ENCODE measurements at places on chromosomes 5 and 9.

DNA sequence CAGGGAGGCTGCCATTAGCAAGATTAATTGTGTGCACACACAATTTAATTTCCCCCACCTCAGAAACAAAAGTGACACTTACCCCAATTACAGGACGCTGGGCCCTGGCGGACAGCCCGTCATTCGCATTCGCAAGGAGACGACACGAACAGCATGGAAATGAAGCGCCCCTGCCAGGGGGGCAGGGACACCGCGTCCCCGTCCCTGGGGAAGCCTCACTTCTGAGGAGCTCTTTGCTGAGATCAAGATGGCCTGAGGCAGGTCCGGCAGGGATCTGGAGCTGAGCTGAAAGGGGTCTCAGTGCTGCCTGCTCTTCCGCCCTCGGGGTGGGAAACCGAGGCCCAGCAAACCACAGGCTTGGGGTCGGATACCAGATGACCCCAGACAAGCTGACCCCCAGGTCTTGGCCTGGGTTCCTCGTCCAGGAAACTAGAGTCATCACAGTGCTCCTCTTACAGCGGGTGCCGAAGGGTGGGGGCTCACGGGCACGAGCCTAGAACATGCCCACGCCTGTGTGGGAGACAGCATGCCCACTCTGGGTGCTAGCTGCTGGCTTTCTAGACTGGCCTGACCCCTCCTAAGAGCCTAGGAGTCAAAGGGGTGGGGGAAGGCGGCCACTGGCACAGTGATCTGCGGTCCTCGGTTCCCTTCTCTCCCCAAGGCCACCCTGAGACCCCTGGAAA lies 103.2 kb downstream of the VAV2 start:
- DNase-seq: no peak

GRCh38 chr5:126100767-126101166 lies 322.4 kb upstream of the GRAMD2B start:
- no peak for DNase-seq

DNA sequence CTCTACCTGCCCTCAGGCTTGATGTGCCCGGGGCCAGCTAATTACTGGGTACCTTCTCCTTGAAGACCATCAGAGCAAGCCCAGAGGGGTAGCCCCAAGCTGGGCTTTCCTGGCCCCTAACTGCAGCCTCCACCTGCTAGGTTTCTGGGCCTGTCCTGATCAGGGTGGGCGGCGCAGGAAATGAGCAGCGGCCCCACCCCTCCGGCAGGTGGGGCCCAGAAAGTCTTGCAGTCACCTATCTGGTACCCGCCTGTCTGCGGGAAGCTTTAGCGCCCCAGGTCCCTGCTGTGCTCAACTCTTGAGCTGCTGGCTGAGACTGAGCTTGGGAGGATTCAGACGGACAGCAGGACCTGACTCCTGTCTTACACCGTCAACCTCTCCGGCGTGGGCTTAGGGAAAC lies 37.1 kb upstream of the LHX2 start:
- DNase-seq: no peak

DNA sequence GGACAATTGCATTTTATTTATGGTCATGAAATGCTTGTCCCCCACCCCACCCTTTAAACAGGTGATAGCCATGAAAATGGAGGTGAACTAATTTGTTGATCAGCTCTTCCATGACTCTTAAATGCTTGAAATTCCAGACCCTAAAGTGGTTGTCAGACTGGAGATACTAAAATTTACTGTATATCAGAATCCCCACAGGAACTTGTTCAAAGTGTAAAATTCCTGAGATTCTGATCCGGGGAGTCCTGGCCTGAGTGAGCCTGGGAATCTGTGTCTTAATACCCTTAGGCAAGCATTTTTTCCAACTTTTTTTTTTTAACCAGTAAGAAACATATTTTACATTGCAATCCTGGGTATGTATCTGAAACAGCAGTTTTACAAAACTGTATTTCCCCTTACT lies 4.7 kb downstream of the SKP2 start:
- no peak for DNase-seq

DNA sequence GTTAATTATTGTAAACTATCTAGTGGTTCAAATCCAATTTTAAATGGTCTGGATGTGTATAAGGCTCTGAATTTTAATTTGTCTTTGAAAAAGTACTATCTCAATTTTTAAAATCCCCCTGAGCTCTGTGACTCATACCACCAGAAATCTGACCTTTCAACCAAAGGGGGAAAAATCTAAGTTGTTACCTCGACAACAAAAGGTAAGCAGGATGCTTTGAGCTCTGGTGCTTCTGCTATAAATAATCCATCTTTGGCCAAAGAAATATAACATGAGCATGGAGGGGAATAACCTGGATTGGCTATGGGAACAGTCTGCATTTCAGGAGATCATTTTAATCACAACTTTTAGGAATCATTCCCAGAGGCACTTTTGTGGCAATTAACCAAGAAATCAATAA lies 76.3 kb upstream of the PCSK1 start:
- no peak for DNase-seq

DNA sequence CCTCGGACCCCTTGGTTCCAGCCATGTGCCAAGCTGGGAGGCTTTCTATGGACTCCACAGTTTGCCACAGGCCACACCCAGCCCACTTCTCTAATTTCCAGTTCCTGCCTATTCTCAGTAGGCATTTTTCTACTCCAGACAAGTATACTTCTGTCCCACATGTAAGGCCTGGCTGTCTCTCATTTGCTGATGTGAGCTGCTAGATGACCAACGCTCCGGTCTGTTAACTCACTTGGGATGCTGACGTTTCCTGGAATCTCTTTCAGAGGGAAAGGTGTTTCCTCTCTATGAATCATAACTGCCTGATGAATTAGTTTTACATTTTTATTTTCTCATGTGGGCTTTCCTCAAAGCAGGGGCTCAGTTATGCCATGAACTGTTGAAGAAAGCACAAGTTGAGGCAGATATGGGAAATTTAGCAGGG lies 36.3 kb downstream of the ERGIC1 start:
- no peak for DNase-seq

- no peak for DNase-seq
Measured at GRCh38 chr9:95468791-95469190, 48.0 kb downstream of the PTCH1 start.

GRCh38 chr9:117704024-117704575 lies at the start of gene TLR4:
Gene TLR4 (plus strand): TSS chr9:117704403. CDS start chr9:117704473, 70 bp downstream.
- no peak for DNase-seq

DNA sequence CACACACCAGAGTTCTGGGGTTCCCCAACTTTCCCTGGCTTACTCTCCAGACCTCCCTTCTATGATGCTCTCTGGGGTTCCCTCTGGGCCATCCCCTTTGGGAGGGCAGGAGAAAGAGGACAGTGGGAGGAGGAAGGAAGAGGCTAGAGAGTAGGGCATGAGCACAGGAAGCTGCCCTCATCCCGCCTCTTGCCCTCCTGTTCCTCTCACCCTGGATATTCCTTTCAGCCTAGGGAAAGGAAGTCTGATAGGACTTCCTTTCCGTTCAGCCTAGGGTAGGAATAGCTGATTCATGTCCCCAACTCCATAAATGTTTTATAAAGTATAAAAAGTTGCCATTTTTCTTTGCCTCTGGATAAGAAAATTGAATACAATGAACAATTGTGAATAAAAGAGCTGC lies 7.4 kb downstream of the MAP1B start:
- DNase-seq: no peak

DNA sequence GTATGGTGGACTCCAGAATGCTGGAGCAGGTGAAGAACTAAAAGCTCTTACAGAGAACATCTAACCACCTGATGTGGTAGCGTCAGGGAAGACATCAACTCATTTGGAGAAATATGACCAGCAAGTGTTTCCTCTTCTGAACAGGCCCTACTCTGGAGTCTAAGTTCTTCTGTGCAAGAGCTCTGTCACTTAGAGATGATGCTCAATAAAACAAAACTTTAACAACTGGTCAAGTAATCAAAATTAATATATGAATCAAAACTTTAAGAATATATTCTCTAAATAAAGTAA lies 85.8 kb downstream of the CYFIP2 start:
- no peak for DNase-seq

DNA sequence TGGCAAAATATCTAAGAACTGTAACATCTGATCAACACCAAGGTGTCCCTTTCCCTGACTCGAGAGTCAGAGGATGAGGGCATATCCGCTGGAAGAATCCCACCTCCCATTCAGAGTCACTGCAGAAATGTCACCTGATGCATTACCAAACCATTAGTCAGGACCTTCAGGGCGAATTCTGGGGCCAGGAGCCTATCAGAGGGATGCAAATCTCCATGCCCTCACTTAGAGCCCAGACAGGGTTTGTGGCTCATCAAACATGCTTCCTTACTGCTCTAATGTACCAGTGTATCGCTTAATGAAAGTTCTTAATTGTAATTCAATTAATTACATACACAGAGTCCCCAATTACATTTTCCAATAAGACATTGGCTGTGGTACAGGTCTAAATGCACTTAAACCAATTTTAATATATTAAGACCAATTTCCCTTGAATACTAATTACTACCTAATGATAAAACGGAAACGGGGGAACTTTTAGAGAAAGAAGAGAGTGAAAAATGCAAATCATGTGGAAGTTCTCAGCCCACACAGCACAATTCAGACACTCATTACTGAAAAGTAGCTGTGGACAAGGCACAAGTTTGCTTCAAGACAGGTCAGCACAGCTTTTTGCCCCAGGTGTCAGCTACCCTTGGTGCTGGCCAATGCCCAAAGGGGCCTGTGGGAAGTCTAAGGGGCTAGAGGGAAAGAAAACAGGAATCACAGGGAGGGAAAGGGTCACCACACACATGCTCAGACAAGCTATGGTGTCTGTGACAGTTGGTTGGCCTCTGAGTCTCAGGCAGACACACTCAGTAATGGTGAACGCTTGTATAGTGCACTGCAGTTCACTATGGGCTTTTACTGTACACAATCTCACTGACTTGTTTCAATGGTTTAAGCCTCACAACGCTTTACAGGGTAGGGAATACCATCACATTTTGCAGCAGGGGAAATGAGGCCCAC lies 211.6 kb downstream of the MAPKAP1 start:
- DNase-seq: no peak

DNA sequence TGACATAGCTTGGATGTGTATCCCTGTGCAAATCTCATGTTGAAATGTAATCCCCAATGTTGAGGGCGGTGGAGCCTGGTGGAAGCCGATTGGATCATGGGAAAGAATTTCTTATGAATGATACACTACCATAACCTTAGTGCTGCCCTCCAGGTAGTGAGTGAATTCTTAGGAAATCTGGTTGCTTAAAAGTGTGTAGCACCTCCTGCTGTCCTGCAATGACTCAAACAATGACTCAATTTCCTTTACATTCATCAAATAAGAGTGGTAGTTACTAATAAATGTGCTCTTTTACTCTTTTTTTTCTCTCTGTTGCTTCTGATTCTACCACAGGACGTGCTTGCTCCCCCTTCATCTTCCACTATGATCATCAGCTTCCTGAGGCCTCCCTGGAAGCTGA lies 1696.0 kb upstream of the CDH9 start:
- DNase-seq: no peak

GRCh38 chr5:139078345-139078744 lies 119.8 kb downstream of the SIL1 start:
- DNase-seq: no peak

GRCh38 chr9:137745541-137745991 lies 126.8 kb downstream of the EHMT1 start:
- DNase-seq: peak; percentile 43

DNA sequence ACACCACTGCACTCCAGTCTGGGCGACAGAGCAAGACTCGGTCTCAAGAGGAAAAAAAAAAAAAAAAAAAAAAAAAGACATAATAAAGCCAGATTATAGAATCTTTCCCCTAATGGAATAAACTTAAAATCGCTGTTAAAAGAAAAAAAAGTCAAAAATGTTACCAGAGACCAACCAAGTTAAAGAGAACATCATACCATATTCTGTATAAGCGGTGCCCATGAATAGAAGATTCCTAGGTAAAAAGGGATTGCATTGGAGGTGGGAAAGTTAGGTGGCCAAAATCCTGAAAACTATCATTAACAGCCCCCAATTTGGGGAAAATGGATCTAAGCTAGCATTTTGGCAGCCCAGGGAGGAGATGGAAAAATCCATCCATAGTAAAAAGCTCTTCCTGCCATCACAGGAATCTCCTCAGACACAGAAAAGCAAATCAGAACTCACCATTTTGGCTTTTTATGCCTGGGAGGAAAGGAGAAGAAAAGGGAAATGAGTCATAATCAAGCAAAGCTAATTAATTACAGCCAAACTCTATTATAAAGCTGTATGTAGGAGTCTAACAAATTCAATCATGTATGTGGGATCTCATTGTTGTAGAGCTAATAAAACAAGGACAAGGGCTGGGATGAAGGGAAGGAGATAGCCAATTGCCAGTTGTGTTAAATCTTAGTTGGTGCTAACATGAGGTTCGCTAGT lies 363.8 kb downstream of the ARL15 start:
- DNase-seq: no peak

DNA sequence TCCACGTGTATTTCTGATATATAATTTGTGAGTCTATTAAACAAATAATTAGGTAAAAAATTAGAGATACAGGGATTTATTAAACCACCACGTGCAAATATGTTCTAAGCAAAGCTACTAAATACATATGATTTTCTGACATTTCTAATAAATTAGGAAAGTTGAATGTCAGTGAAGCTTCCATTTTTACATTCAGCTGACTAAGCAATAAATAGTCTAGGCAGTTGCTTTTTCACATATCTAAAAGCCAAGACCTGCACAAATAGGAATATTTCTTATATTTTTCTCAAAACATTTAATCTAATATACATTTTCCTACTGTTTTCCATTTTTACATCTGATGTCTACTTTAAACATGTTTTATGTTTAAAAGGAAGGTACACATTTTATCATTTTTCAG lies 322.6 kb upstream of the EFNA5 start:
- DNase-seq: no peak

- DNase-seq: no peak
Measured at GRCh38 chr9:80885894-80886293, 803.5 kb downstream of the TLE1 start.

DNA sequence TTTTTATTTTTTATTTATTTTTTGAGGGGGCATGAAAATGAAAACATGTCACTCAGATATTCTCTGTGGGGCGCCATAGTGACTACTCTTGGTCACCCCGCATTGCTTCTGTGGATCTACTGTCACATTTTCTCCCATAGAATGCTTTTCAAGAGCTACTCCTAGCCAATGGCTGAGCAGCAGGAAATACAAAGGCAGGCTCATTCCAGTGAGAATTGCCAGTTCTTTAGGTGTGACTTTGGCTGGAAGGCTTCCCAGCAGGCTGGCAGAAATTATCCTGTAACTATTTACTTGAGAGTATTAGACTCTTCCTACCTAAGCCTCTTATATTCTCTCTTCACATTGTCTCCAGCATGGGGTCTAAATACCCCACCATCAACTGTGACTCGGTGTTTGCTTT lies 21.0 kb upstream of the PTPRD start:
- no peak for DNase-seq

- DNase-seq: no peak
Measured at GRCh38 chr5:118775790-118776499, 212.4 kb downstream of the DTWD2 start.

GRCh38 chr9:129487658-129488483 lies 133.0 kb downstream of the C9orf50 start:
- no peak for DNase-seq

GRCh38 chr5:67248703-67249589 lies 52.3 kb upstream of the CD180 start:
- no peak for DNase-seq
